ENCODE measurements at places on chromosomes 12 and 14.
A peak's percentile ranks its signal among the peaks of the same experiment; 100 is the strongest.

- DNase-seq = peak; percentile 46
Observed at GRCh38 chr12:65741656-65742017, 82.6 kb upstream of the HMGA2 start.

DNA sequence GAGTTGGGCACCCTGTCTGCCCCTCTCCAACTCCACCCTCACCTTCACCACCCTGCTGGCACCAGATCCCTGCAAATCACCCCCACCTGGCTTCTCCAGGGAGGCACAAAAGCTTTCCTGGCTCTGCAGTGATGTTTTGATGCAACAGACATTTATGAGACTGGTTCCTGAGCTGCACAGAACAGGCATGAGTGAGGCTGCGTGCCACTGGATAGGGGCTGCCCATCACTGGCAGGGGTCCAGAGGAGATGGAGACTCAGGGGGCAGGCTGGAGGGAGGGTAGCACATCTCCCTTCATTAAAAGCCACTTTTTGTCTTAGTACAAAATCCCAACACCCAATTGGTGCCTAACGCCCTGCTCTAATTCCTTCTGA lies 17.3 kb upstream of the ZDHHC22 start:
- no peak for DNase-seq

DNA sequence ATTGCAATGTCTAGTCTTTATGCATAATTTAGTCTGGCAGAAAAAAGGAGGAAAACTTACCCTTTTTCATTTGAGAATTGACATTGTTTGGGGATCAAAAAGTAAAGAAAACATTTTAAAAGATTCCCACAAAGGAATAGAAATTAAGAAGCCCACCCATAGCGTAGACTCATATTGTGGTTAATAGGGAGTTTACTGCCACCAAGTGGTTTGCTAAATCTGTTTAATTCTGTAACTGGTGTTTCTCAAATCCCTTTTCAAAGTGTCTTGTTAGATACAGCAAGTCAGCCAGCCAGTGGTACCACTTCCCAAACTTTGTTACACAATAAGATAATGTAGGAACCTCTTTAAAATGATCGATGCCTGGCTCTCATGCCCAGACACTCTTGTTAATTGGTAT lies 180.3 kb downstream of the IPO8 start:
- no peak for DNase-seq

- DNase-seq = no peak
Observed at GRCh38 chr12:27575762-27576118, 51.7 kb downstream of the PPFIBP1 start.

- DNase-seq = no peak
Observed at GRCh38 chr12:111037047-111037446, 116.7 kb upstream of the MYL2 start.

DNA sequence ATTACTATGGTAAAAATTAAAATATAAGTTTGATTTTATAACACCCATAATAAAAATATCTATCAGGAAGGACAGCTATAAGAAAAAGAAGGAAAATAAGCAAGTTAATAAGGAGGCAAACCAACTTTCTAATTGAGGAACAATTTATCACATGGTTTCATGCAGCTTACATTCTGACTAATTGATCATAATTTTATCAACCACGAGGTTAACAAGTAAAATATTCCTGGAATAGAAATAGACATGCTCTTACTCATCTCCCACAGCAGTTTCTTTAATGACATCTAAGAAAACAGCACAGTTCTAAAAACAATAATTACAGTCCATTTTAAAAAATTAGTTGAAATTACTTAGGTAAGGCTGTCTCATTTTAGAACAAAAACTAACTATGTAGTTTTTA lies 130.8 kb upstream of the KRR1 start:
- DNase-seq = no peak

DNA sequence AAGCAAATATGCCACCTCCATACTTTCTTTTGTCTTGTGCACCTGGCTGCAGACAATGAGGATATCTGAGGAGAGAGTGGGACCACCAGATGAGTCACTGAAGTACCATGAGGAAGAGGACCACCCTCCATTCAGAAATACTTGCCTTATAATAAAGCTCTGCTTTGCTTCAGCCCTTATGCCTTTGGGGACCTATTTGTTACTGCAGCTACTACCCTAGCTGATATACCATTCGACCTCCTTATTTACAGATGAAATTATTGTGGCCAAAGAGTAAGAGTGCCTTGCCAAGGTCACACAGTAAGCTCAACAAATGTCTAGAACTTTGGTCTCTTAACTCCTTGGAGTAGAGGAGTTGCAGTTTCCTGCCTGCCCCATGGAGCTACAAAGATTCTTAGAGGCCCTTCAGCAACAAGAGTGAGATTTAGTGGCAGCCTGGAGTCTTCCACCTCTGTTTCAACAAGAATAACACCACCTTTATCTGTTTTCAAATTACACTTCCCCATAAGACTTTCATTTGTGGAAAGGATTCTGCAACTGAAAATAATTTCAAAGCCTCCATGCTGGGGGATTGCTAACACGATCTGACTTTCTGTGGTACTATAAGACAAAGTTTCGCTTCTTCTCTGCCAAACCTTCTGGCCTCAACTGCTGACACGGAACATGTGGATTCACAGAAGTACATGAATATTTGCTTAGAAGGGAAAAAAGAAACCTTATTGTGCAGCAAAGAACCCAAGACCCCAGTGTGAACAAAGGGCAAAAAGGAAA lies 3.6 kb downstream of the CMKLR1 start:
- DNase-seq = no peak

DNA sequence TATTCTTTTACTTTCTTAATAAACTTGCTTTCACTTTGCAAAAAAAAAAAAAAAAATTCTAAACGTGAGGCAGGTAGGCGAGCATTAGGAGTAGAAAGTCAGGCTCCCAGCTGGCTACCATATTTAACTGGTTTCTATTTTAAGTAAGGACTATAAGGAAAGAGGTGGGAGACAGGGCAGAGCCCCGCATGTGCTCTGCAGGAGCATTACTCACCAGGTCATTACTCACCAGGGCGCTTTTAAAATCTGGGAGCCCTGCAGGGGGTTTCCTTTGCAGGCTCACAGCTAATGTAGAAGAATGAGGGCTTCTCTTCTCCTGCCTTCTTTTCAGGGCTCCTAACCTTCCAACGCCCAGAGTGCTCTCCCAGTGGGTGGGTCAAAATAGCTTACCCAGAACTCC lies 14.0 kb upstream of the DPF3 start:
- no peak for DNase-seq

DNA sequence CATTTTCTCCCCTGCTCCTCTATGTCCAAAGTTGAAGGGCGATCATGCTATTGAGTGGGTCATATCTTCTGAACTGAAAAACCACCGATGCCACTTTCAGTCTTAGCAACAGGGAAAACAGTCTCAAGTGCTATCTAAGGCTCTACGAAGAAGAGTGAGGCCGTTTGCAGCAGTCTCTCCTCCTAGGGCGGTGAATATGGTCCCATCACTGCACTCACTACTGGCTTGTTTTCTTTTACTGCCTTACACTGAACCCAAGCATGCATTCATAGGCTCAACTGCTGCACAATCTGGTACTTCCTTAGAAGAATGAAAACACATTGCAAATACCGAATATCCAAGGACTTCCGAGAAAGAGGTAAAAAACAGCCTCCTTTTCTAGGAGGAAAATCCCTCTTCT lies 92.1 kb downstream of the DNAH10 start:
- no peak for DNase-seq

GRCh38 chr14:71629765-71630492 lies 302.3 kb upstream of the RGS6 start:
- no peak for DNase-seq

- no peak for DNase-seq
Observed at GRCh38 chr12:16685107-16685506, 79.1 kb upstream of the LMO3 start.

DNA sequence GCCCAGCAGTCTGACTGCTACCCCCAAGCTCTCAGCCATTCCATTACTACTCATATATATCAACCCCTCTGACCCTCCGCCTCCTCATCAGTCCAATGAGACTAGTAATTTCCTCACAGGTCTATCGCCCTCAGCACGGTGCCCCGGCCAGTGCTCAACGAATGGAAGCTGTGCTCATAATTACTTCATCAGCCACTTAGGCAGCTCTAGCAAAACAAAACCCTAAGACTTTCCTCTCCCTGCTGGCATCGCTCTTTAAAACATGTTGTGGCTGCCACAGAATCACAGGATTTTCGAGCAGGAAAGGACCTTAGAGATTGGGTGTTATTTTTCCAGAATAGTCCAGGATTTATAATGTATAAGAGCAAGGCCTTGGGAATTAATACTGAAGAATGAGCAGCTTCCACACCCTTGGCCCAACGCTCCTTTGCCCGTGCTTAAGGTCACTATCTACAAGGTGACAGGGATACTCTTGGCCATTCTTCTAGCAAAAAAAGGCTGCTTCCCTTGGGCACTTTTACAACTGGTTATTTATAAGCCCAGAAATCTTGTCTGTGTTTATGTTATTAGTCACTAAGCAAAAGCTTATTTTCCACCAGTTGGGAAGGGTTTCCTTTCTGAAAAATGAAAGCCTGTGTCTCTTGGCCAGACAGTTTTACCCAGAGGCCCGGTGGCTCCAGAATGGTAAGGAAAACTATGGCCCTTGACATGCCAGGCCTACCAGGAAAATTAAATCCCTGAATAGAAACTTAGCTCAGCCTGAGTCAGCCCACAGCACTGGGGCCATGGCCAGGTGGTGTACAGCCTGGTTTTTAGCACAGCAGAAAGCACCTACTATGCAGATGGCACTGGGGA lies 47.9 kb downstream of the NUAK1 start:
- no peak for DNase-seq

DNA sequence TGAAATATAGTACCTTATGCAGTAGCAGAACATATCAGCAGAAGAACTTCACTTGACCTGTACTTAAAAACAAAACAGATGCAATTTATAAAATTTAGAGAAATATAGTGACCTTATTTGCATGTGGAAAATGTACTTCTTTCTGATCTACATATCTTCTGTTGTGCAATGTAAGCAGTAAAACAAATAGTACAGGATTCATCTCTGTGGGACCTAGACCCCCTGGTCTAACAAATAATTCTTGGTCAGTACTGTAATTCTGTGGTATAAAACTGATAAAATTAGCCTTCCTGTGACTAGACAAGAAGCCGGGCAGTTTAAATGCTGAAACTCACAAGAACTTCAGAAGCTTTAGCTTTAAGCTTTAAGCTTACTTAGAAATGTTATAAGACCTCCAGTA lies 21.6 kb downstream of the HIF1A start:
- DNase-seq = no peak

DNA sequence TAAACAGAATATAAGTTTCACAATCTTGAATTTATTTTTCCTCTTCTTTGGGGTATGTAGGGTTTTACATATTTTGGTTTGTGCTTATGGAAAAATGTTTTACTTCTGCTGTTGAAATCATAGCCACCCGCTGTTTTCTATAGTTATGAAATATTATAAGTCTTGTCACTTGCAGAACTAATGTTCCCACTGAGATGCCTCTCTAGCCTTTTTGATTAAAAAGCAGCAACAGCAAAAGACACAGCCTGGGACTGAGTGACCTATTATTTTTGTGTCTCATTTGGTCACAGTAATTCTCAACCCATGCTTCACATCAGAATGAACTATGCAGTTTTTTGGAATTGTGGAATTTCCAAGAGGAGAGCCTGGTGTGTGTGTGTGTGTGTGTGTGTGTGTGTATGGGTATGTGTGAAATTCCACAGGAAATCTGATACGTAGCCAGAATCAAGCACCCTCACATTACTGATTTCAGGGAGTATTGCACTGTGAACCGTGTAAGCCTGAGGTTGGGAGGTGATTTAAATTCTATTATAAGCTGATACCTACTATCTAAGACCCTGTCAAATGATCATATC lies 55.7 kb upstream of the FRMD6 start:
- DNase-seq = no peak

DNA sequence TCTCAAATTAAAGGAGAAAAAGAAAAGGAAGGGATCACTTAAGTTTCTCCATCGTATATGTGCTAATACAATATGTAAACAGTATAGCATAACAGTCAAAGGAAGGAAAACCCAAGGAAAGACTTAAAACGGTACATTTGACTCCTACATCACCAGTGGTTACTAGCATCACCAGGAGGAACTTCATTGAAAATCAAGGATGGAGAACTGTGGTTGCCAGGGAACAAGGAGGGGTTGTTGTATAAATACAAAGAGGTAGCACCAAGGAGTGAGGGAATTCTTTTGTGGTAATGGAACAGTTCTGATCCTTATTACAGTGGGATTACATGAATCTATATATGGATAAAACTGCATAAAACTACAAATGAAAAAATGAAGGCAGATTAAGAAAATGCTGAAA lies 1.6 kb downstream of the ZFYVE26 start:
- DNase-seq = no peak

DNA sequence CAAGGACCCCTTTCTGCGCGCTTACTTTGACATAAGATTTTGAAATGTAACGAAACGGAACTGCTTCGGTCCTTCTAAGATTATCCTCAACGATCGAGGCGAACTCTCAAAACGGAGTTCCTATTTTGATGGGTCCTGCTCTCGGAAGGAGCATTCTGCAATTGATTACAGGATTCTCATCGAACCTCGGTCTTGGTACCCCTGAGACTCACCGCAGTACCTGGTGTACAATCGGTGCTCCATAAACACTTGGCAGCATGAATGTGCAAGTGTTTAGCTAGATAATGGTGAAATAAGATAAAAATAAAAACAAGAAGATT lies 530 bp upstream of the NEMF start:
- no peak for DNase-seq

DNA sequence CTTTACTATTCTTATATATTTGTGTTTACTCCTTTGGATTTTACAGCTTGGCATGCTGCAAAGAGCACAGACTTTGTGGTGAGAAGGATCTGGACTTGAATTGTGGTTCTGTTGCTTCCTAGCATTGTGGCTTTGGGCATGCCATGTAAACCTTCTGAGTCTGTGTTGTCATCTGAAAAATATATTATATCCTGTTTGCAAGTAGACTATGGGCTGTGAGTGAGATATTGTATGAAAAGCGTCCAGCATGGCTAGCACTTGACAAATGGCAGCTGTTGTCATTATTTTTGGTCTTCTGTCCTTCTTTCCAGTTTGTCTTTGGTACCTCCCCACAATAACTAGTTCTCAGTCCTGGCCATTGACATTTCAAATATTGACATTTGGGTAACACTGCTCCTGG lies 61.8 kb upstream of the DACT1 start:
- DNase-seq = no peak

- no peak for DNase-seq
Observed at GRCh38 chr12:72207486-72208409, 64.4 kb upstream of the TRHDE start.

GRCh38 chr14:61102549-61103466 lies 121.8 kb downstream of the SLC38A6 start:
- no peak for DNase-seq

GRCh38 chr14:24232645-24233537 lies at the start of gene GMPR2:
Gene GMPR2 (plus strand): TSS chr14:24232929. CDS start chr14:24233254, 325 bp downstream.
- no peak for DNase-seq

- no peak for DNase-seq
Observed at GRCh38 chr14:55645845-55646832, 66.1 kb downstream of the KTN1 start.

GRCh38 chr14:89025561-89026236 lies 201.2 kb downstream of the TTC8 start:
- DNase-seq = no peak

GRCh38 chr14:24311837-24312615 lies 724 bp downstream of the LTB4R start:
- no peak for DNase-seq
